ENCODE measurements at places on chromosomes 1 and 21. TPM values are rescaled to one million over a fixed set of nuclear protein-coding genes. Genes with fewer than 3 reads are reported as not detected.

DNA sequence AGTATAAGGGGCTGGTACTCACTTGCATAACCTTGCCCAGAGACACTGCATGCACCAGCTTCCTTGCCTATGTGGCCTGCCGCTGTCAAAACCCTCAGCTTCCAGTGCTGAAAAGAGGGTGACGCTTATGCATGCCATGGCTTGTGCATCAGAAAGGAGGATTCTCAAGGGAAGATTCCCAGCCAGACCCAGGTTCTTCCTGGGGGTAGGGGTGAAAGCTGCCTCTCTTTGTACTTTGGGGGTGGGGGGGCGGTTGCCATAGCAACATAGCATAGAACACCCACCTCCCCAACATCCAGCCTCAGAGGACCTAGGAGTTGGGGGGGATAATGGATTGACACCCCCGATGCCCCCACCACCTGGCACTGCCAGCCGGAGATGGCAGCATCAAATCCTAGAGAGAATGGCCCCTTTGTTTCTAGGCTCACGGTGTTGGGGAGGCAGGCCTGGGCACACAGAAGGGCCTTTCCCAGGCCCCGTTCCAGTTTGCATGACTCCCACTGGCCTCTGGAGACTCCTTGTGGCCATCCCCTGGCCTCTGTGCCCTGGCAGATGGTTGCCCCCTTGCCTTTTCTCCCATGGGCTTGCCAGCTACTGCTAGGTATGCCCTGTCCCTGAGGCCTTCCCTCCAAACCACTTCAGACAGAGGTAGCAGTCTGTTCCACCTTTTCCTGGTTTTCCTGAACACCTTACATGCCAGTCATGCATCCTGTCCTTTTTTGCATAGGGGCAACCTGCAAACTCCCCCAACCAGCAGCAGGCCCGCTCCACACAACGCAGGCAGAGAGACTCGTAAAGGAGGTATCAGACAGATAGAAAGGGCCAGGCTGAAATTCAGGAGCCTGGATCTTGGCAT is 44.6 kb downstream of the RHBG start:
- no peak overlapping the region for H3K27ac ChIP-seq
- no peak for DNase-seq
- peaks cover 67% of the 10 kb centered on the region for H3K27me3 ChIP-seq
- H3K4me3 ChIP-seq: no peak overlapping the region

GRCh38 chr1:30049748-30050296 is 673.6 kb downstream of the MATN1 start:
- peaks cover 49% of the 10 kb centered on the region for H3K27me3 ChIP-seq
- H3K4me1 ChIP-seq: no peaks in the 10 kb centered on the region
- H3K4me3 ChIP-seq: no peak overlapping the region
- H3K36me3 ChIP-seq: no peaks in the 10 kb centered on the region
- peak; percentile 11 for DNase-seq
- H3K27ac ChIP-seq: no peak overlapping the region

GRCh38 chr1:115951560-115951959 is 24.8 kb upstream of the SLC22A15 start:
- H3K27me3 ChIP-seq: peaks cover 4% of the 10 kb centered on the region
- peaks cover 5% of the 10 kb centered on the region for H3K4me1 ChIP-seq
- H3K27ac ChIP-seq: no peak overlapping the region
- no peaks in the 10 kb centered on the region for H3K36me3 ChIP-seq

DNA sequence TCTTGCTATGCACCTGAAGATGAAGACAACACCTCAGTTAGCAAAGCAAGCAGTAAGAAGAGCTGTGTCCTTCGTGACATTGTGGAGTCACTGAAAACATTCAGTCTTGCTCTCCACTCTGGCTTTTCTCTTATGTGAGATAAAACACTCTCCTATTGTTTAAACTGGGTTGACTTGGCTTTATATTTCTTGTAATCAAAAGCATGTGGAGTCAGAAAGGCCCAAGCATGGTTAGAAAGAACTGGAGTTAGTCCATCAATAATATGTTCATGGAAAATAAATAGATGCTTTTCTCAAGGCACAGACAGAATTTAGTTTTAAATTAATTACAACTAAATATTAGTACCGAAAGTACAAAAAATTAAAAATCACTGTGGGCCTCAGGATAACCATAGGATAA is 61.7 kb downstream of the UBE2U start:
- no peak overlapping the region for H3K4me3 ChIP-seq
- no peaks in the 10 kb centered on the region for H3K36me3 ChIP-seq
- H3K4me1 ChIP-seq: peaks cover 17% of the 10 kb centered on the region

DNA sequence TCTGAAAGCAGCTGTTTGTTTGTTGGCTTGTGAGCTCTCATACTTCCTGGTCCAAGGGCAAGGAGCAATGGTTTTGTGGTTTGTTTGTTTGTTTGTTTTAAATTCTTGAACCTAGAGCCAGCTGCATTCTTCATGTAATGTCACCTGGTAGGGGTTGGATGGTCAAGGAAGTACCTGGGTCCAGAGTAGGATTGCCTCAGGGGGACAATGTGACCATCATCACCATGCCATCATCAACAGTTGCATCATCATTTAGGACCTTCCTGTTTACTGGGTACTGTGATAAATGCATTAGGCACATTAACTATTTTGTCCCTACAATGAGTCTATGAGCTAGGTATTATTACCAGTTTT is 14.7 kb upstream of the MYOG start:
- H3K4me3 ChIP-seq: no peak overlapping the region
- no peak overlapping the region for H3K27ac ChIP-seq
- no peaks in the 10 kb centered on the region for H3K36me3 ChIP-seq
- H3K4me1 ChIP-seq: no peaks in the 10 kb centered on the region
- H3K27me3 ChIP-seq: peaks cover 6% of the 10 kb centered on the region

GRCh38 chr1:110188035-110188618 is 22.0 kb upstream of the KCNC4 start:
- DNase-seq: no peak
- peak overlapping the region; percentile 89 for H3K27ac ChIP-seq
- H3K36me3 ChIP-seq: no peaks in the 10 kb centered on the region
- H3K4me1 ChIP-seq: peaks cover 47% of the 10 kb centered on the region
- peaks cover 2% of the 10 kb centered on the region for H3K27me3 ChIP-seq
- no peak overlapping the region for H3K4me3 ChIP-seq

Gene SH2D5
- total RNA-seq: 0.45 TPM
